ENCODE measurements at places on chromosomes 11 and 22. TPM values are rescaled to one million over a fixed set of nuclear protein-coding genes. Genes with fewer than 3 reads are reported as not detected.

GRCh38 chr11:16890442-16890841, 123.8 kb downstream of the PLEKHA7 start:
- H3K27ac ChIP-seq, result no peak overlapping the region
- DNase-seq, result no peak
- H3K36me3 ChIP-seq, result no peaks in the 10 kb centered on the region
- no peaks in the 10 kb centered on the region for H3K27me3 ChIP-seq
- no peaks in the 10 kb centered on the region for H3K4me1 ChIP-seq

GRCh38 chr22:44108806-44109385, 71.8 kb upstream of the PARVG start:
- no peak for DNase-seq
- H3K4me1 ChIP-seq, result no peaks in the 10 kb centered on the region
- no peak overlapping the region for H3K4me3 ChIP-seq
- H3K27me3 ChIP-seq, result no peaks in the 10 kb centered on the region
- no peak overlapping the region for H3K27ac ChIP-seq

GRCh38 chr22:20123366-20124082, 6.5 kb upstream of the TRMT2A start:
- no peak overlapping the region for H3K27ac ChIP-seq
- no peak for DNase-seq
- peaks cover 48% of the 10 kb centered on the region for H3K4me1 ChIP-seq
- no peak overlapping the region for H3K4me3 ChIP-seq

DNA sequence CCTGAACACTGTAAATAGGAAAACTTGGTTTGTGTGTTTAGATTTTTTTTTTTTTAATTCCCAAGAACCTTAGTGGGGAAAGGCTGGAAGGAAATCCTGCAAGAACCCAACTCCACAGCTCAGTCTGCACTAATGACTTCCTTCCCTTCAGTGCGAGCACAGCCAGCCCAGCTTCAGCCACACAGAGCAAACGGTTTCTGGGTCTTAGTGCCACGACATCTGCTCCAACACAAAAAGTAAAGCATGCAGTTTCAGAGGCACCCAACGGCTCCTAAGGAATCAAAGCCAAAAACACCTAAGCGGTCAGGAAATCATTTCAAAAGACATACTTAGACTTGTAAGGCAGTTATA, 236.1 kb downstream of the TTC28 start:
- no peaks in the 10 kb centered on the region for H3K36me3 ChIP-seq
- H3K4me1 ChIP-seq, result peaks cover 18% of the 10 kb centered on the region
- DNase-seq, result peak; percentile 36
- H3K27me3 ChIP-seq, result peaks cover 13% of the 10 kb centered on the region
- no peak overlapping the region for H3K27ac ChIP-seq

- peaks cover 43% of the 10 kb centered on the region for H3K4me1 ChIP-seq
- no peak for DNase-seq
- no peak overlapping the region for H3K27ac ChIP-seq
- H3K36me3 ChIP-seq, result peaks cover 23% of the 10 kb centered on the region
- H3K4me3 ChIP-seq, result no peak overlapping the region
Observed at GRCh38 chr11:118442908-118443589, 6.8 kb downstream of the KMT2A start.

- no peaks in the 10 kb centered on the region for H3K36me3 ChIP-seq
- H3K4me3 ChIP-seq, result no peak overlapping the region
- no peaks in the 10 kb centered on the region for H3K4me1 ChIP-seq
Observed at GRCh38 chr11:132941761-132942160, 590.5 kb downstream of the OPCML start.

GRCh38 chr11:134637091-134638015, 225.3 kb upstream of the B3GAT1 start:
- DNase-seq, result no peak
- no peak overlapping the region for H3K4me3 ChIP-seq
- no peaks in the 10 kb centered on the region for H3K4me1 ChIP-seq
- peaks cover 3% of the 10 kb centered on the region for H3K27me3 ChIP-seq

DNA sequence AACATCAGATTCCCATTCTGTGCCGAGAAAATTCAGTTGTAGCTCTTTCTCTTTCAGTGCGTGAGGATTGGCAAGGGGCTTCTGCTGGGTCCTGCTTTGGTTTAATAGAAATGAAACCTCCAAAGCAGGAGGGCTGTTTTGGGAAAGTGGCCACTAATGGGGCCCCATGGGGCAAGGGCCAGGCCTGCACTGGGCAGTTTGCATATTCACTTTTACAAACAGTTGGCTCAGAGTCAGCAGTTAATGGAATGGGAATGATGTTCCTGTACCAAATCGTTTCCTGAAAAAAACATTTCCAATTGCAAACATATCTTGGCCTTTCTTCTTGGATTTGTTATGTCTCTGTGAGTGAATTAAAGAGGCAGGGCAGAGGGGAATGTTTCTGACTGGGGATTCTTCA, 92.1 kb downstream of the PARVA start:
- no peaks in the 10 kb centered on the region for H3K27me3 ChIP-seq
- no peak overlapping the region for H3K27ac ChIP-seq
- no peaks in the 10 kb centered on the region for H3K4me1 ChIP-seq

- H3K4me1 ChIP-seq, result peaks cover 10% of the 10 kb centered on the region
- H3K4me3 ChIP-seq, result no peak overlapping the region
- no peaks in the 10 kb centered on the region for H3K36me3 ChIP-seq
Observed at GRCh38 chr11:2186669-2187279, 15.2 kb upstream of the TH start.

DNA sequence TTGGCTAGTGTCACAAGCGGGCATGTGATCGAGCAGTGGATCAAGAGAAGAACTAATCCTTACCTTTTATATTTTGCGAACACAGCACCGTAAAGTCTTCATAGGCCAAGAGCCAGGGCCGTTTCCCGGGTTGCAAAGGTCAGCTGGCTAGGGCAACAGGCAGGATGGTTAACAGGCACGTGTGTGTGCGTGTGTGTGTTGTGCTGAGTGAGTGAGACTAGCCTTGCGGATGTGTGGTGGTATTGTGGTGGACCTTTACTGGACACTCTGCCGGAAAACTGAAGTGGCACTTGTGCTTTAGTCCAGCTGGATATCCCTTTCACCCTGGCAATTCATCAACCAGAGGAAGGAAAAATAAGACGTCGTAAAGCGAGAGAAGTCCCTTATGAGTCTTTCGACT, 176.7 kb downstream of the BCR start:
- no peaks in the 10 kb centered on the region for H3K36me3 ChIP-seq
- H3K27me3 ChIP-seq, result no peaks in the 10 kb centered on the region
- no peak overlapping the region for H3K27ac ChIP-seq
- no peak overlapping the region for H3K4me3 ChIP-seq
- DNase-seq, result no peak

GRCh38 chr11:60159284-60159683, 23.6 kb downstream of the MS4A6A start:
- peaks cover 3% of the 10 kb centered on the region for H3K27me3 ChIP-seq
- DNase-seq, result no peak
- no peaks in the 10 kb centered on the region for H3K36me3 ChIP-seq
- H3K4me3 ChIP-seq, result no peak overlapping the region

DNA sequence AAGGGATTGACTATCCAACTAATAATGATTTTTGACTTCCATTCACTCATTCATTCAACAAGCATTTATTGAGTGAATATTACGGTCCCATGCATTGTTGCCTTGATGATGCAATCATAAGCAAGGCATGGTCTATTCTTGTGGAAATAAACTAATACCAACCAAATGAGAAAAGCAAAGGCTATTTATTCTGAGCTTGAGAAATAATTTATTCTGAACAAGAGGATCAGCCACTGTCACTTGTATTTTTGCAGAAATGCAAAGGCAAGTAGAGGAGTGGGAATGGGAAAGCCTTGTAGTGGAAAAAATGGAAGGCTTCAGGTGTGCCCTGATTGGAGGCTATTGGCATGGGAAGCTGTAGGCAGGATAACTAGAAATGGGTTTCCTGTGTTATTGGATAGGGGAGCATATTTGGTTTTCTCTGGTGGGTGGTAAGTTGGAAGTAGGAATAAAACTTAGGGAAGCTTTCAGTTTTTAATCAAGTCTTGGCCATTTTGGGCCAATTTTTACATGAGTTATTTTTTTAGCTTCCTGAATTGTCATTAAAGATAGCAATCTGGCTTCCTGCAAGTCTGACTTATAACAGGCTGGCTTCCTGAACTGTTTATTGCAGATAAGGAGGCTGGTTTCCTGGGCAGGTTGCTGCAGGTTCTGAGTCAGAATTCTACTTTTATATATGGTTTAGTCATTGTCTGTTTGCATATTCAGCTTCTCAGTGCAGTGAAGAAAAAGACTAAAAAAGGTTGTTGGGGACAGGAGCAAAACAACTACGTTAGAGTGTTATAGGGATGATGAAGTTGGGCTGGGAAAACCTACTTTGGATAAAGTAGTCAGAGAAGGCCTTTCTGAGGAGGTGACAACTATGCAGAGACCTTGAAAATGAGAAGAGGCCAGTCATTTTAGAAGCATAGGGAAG, 106.7 kb downstream of the APIP start:
- peaks cover 22% of the 10 kb centered on the region for H3K27me3 ChIP-seq
- no peak overlapping the region for H3K27ac ChIP-seq
- no peaks in the 10 kb centered on the region for H3K36me3 ChIP-seq
- DNase-seq, result no peak
- H3K4me1 ChIP-seq, result no peaks in the 10 kb centered on the region
- H3K4me3 ChIP-seq, result no peak overlapping the region

DNA sequence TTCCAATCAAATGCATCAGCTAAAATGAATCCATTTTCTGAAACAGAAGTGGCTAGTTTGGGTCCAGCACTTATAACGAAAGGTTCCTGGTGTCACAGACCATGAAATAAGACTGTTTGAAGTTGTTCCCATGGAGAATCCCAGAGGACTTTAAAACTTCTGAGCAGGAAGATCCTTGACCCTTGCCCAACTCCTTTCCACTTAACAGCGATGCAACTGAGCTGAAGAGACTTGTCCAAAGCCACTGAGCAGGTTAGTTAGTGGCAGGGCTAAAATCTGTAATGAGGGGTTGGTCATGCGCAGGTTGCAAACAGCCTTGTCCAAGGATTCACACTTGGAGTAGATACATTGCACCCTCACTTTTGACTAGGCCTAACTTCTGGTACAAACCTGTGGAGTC, 1.3 kb downstream of the RAB38 start:
- DNase-seq, result no peak
- H3K4me1 ChIP-seq, result peaks cover 12% of the 10 kb centered on the region
- H3K36me3 ChIP-seq, result no peaks in the 10 kb centered on the region
- H3K4me3 ChIP-seq, result no peak overlapping the region

KRTAP5-2 gene
- total RNA-seq, result not detected

CCDC83 gene
- total RNA-seq, result not detected

RAC2 gene
- 180 TPM for total RNA-seq

FBLN1 gene
- total RNA-seq, result not detected

XKR3 gene
- not detected for total RNA-seq

DRAP1 gene
- 59.1 TPM for total RNA-seq

EMID1 gene
- not detected for total RNA-seq

KDM4F gene
- total RNA-seq, result not detected

Measured in CD4-positive, alpha-beta T cell (primary cell).